ENCODE measurements at places on chromosomes 6 and 20.

GRCh38 chr20:13183005-13183404, 38.1 kb upstream of the ISM1 start:
- DNase-seq: no peak

- peak; percentile 73 for DNase-seq
Measured at GRCh38 chr20:4813076-4813862, 91.6 kb downstream of the PRND start.

DNA sequence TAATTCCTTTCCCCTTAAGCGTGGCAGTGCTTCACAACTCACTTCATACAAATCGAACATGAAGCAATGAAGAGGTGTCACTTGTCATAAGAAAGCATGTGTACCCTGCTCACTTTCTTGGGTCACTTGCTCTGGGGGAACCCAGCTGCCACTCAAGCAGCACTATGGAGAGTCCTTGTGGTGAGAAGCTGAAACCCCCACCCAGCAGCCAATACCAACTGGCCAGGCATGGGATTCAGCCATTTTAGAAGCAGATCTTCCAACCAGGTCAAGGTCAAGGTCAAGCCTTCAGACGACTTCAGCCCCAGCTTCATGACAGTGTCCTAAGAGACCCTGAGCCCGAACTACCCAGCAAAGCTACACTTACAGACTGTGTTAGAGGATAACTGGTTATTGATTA, 62.8 kb downstream of the PSMB1 start:
- no peak for DNase-seq

DNA sequence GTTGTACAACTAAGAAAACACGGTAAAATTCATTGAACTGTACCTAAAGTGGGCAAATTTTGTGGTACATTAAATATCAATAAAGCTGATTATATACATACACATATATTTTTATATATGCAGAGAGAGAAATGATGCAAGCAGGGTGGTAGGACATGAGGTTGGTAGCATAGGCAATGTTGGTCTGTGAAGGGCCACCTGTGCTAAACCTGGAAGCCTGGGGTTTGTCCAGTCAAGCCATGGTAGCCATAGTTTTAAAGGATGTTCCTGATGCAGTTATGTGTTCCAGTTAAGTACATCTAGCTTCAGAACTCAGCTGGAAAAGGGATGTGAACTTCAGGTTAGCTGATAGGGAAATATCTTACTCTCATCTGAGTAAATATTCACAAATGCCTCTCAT, 60.1 kb downstream of the TRIM38 start:
- no peak for DNase-seq

- no peak for DNase-seq
Measured at GRCh38 chr6:149985481-149985937, 21.8 kb downstream of the ULBP1 start.

GRCh38 chr6:144335914-144336313, 50.8 kb downstream of the UTRN start:
- DNase-seq: no peak

- DNase-seq: no peak
Measured at GRCh38 chr20:42218621-42219374, 600.6 kb upstream of the CHD6 start.

DNA sequence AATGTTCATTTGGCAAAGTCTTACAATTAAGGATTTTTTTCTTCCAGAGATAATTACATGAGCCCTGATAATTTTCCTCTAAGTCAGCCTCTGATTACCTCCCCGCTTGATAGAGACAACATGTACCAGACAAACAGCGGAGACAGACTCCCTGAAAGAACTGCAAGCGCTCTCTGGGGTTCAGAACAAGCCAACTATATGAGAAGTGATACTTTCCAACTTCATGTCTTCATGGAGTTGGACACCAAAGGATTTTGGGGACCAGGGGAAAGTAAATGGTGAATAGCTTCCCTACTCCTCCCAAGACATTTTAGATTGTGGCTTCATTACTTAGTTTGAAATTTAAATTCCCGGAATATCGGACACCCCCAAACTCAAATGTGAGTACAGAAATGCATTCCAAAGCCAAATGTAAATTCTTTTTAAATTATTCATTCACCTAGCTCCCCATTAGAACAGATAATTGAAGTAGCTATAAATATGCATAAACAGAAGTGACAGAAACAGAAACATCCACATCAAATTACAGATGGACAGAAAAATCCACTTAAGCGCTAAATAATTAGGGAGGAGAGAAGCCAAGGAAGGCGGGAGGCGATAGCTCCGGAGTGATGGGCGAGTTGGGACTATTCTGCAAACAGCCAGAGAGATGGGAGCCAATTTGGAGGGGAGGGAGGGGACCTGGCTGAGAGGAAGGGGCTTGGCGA, 129.7 kb upstream of the AKAP12 start:
- no peak for DNase-seq

DNA sequence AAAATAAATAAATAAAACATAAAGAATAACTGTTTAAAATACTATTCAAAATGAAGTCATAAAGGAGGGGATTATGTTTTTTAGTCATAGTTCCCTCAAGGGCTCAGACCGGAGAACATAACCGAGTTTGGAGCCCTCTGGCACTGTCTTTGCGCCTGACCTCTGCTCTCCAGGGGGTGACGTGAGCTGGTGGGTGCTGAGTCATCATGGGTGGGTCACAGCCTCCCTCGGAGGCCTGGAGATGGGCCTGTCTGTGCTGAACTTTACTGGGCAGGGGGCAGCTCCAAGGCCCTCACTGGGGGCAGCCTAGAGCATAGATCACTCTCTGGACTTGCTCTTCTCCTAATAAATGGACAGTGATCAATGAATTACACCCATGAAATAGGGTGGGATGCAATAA, 3.1 kb upstream of the MAVS start:
- peak; percentile 26 for DNase-seq

DNA sequence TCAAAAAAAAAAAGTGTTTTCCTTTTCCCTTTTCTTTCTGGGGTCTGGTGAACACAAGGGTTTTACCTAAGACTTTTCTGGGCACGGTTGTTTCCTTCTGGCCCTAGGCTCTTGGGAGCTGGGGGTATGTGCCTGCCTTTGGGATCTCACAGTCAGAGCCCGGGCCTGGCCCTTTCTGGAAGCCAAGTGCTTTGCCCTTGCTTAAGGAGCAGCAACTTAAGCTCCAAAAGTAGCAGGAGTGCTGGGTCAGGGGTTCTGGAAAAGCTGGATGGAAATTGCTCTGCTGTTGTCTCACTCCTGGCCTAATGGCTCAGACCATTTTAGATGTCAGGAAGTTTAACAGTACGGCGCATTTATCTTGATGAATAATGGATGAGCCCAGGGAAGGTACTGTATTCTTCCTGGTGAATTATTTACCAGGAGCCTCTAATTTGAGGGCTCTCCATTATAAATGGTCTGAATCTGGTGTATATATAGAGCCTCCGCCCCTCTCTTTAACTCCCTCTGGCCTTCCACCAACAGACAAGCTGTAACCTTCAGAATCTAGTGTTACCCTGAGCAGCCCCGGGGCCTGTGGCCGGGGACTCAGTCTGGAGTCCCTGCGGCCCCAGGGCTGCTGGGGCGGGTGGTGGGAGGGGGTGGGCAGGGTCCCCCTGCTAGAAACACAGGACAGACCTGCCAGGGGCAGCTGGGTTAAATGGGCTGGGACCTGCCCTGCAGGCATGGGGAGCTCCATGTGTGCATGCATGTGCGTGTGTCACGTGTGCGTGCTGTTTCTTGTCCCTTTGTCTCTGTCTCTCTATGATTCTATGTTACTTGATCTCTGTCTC, 37.5 kb downstream of the PTK7 start:
- DNase-seq: no peak

- peak; percentile 87 for DNase-seq
Measured at GRCh38 chr6:160766989-160767646, 65.1 kb downstream of the PLG start.

DNA sequence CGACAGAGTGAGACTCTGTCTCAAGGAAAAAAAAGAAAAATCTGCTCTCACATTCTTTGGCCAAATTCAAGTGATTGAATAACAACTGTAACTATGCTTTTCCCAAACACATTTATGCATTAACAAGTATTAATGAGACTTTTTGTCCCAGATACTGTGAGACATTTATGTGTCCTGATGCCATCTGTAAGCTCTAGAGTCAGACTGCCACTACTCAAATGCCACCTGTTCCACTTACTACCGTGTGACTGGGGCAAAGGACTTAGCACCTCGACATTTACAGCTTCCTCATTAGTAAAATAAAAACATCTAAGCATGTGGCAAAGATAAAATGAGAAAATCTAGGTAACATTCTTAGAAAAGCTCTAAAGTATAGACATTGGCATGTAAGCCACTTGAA, 178.1 kb upstream of the MARCKS start:
- no peak for DNase-seq

GRCh38 chr6:119799596-119800509, 450.3 kb upstream of the MAN1A1 start:
- DNase-seq: no peak

DNA sequence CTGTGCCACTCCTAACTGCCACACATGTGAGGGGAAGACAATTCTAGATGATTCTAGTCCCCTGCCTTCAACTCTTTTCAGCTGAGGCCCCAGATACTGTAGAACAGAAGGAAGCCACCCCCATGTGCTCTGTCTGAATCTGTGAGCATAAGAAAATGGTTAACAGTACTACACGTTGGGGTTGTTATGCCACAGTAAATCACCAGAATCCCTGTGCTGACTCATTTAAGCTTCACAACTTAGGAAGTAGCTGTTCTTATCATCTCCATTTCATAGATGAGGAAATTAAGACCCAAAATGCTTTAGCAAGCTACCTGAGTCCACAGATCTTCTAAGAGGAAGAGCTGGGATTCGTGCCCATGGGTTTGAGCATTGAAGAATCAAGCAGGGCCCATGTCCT, 27.4 kb upstream of the SCRT2 start:
- DNase-seq: no peak

GRCh38 chr6:33779290-33779689, 9.6 kb downstream of the LEMD2 start:
- DNase-seq: no peak

- no peak for DNase-seq
Measured at GRCh38 chr6:43773980-43774775, 4.2 kb downstream of the VEGFA start.

- DNase-seq: no peak
Measured at GRCh38 chr6:14280006-14280510, 162.5 kb downstream of the CD83 start.

DNA sequence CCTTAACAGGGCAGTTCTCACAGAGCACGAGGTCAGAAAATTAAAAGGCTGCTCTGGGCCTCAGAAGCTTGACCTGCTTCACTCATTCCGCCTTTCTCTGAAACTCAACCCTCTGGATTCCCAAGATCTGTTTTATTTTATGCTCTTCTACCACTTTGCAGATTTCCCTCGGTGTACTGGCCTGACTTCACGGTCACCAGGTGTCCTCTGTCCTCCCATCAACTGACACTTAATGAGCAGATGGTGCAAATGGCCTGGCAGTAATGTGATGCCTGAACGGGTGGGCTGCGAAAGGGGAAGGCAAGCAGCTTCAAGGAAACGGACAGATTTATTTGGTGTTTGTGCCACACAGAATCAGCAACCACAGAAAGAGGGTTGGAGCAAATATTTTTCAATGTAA, 169.7 kb upstream of the TFAP2D start:
- no peak for DNase-seq

- DNase-seq: no peak
Measured at GRCh38 chr20:4533368-4534133, 188.2 kb upstream of the PRND start.

- DNase-seq: no peak
Measured at GRCh38 chr6:9025796-9026394, 590.5 kb upstream of the SLC35B3 start.

DNA sequence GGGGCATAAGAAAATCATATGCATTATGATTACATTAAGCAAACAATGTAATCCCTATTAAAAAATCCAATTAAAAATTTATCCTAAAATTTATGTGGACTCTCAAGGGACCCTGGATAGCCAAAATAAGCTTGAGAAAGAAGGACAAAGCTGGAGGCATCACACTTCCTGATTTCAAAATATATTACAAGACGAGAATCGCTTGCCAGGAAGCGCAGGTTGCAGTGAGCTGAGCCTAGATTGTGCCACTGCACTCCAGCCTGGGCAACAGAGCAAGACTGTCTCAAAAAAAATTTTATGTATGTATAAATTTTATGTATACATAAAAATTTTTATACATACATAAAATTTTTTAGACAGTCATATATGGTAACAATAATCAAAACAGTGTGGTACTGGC, 48.5 kb upstream of the GCNT2 start:
- DNase-seq: no peak

DNA sequence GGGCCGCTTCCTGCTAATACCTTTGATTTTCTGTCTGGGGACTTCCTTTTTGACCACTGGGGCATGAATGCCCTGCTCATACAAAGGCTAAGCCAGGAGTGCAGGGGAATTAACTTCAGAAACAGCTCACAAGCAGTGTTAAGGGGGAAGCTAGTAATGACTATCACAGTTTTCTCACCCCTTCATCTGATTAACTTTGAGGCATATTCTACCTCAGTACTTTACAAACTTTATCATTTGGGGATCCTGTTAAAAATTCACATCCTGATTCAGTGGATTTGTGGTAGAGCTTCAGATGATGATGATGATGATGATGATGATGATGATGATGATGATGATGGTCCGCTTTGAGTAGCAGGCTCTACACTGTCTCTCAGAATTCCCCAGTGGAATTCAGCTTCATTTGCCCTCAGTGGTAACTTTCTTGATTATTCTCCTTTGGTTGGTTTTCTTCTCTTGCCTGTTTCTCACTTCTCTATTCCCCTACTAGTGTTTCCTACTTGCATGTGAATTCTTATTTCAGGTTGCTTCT, 78.4 kb upstream of the TMEM170B start:
- peak; percentile 51 for DNase-seq

GRCh38 chr6:113352029-113352801, 504.9 kb upstream of the MARCKS start:
- DNase-seq: no peak

DNA sequence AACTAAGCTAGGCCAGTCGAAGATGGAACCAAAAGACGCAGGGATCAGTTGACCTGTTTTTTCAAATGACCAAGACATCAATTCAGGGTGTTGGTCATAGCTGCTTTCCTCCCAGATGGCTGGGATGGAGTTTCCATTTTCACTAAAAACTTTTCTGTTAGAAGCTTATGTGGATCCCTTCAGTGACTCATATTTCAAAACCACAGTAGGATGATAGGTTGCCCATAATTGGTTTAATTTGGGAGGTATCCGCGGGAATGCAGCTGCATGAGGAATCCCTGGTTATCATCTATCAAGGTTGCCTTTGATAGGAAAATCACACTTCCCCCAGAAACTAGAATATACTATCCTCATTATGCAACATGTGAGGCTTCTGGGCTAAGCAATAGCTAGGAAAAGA, 150.9 kb upstream of the MLIP start:
- DNase-seq: no peak

- DNase-seq: peak; percentile 87
Measured at GRCh38 chr6:36131511-36132245, 1.4 kb downstream of the MAPK13 start.

Data from GM13977 (cell line).